ENCODE measurements at places on chromosomes 5 and 9.

DNA sequence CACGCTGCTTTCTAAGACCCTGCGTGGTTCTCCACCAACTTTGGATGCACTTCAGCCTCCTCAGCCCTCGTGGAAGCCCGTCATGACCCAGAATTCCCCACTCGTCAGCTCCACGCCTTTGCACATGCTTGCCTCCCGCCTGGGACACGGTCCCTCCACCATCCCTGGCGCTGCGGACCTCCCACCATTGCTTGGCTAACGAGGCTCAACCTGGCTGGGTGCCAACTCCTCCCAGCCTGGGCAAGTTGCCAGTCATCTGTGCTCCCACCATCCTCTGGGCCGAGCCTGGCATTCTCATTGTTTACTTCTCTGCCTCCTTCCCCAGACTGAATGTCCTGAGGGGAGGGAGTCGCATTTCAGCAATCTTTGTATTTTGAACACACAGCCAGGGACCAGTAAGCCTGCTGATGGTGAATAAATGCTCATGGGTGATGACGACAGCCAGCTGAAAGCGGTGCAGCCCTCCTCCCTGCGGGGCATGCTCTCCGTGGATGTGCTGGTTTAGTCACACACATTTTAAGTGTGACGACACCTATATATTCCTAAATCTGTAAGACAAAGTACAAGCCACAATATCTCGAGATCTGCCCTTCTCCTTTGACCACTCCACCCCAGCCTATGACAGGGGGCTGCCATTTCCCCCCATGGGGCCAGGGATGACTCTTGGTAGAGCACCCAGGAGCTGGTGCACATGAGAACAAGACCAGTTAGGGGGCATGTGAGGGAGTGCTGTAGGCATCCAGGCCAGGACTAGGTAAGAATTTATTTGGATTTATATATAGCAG is 37.6 kb downstream of the ANKRD33B start:
- no peaks in the 10 kb centered on the region for H3K36me3 ChIP-seq
- peaks cover 16% of the 10 kb centered on the region for H3K4me1 ChIP-seq
- no peaks in the 10 kb centered on the region for H3K27me3 ChIP-seq
- DNase-seq, result peak; percentile 28
- no peak overlapping the region for H3K27ac ChIP-seq

DNA sequence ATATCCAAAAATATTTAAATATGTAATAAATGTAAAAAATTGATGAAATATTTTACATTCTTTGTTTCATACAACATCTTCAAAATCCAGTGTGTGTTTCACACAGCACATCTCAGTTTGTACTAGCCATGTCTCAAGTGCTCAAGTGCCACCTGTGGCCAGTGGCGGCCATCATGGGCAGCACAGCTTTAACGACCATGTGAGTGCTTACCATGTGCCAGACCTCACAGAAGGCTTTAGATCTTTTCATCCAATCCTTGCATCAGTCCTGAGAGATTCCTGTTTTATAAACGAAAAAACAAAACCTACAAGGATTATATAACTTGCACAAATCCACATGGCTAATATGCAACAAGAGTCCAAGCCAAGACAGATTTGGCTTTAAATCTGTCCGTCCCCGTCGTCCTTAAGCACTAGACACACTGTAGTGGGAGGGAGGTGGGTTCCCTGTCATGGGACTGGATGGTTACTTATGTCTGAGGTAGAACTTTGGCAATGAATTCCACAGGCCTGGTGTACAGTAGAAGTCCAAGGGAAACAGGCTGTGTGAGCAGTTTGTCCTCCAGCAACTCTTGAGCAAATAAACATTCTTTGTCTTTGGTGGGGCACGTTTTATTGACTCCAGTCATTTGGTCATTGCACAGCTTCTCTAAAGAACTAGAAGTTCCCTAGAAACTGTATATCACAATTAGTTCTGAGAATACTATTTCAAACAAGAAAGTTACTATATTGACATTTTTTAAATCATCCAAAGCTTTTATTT is 25.0 kb upstream of the F2R start:
- no peak for DNase-seq
- H3K4me1 ChIP-seq, result no peaks in the 10 kb centered on the region
- no peak overlapping the region for H3K4me3 ChIP-seq
- H3K27me3 ChIP-seq, result no peaks in the 10 kb centered on the region
- H3K36me3 ChIP-seq, result peaks cover 8% of the 10 kb centered on the region

DNA sequence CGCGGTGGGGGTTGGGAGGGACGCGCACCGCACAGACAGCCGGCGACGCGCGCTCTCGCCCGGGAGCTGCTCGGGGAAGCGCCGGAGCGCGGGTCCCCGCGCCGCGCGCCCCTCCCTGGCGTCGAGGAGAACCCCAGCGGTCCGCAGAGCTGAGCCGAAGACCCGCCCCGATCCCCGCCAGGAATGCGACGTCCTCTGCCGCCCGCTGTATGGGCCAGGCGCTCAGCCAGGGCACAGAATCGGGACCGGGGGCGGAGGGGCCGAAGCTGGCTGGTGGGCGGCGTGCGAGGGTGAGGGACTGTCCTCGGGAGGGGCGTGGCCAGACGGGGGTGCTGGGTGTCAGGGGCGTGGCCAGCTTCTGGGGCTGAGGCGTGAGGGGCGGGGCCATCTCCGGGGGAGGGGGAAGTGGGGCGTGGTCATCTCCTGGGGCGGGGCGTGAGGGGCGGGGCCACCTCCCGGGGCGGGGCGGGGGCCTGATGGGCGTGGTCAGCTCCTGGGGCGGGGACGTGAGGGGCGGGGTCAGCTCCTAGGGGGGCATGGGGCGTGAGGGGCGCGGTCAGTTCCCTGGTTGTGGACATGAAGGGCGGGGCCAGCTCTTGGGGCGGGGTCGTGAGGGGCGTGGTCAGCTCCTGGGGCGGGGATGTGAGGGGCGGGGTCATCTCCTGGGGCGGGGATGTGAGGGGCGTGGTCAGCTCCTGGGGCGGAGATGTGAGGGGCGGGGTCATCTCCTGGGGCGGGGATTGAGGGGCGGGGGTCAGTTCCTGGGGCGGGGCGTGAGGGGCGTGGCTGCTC is 965 bp downstream of the PTGDS start:
- no peaks in the 10 kb centered on the region for H3K36me3 ChIP-seq
- peak; percentile 68 for DNase-seq
- peaks cover 16% of the 10 kb centered on the region for H3K27me3 ChIP-seq
- H3K4me3 ChIP-seq, result peak overlapping the region; percentile 29

- DNase-seq, result no peak
- H3K4me3 ChIP-seq, result no peak overlapping the region
- H3K27ac ChIP-seq, result no peak overlapping the region
- H3K4me1 ChIP-seq, result no peaks in the 10 kb centered on the region
- H3K36me3 ChIP-seq, result no peaks in the 10 kb centered on the region
- no peaks in the 10 kb centered on the region for H3K27me3 ChIP-seq
Observed at GRCh38 chr9:115877852-115878438, 275.6 kb upstream of the PAPPA start.

GRCh38 chr5:14793851-14794250 is 77.7 kb downstream of the ANKH start:
- H3K27ac ChIP-seq, result no peak overlapping the region
- DNase-seq, result no peak
- H3K4me1 ChIP-seq, result peaks cover 3% of the 10 kb centered on the region
- no peaks in the 10 kb centered on the region for H3K27me3 ChIP-seq
- no peak overlapping the region for H3K4me3 ChIP-seq
